ENCODE measurements at places on chromosomes 4 and X. TPM values are rescaled to one million over a fixed set of nuclear protein-coding genes. Genes with fewer than 3 reads are reported as not detected.

AFAP1 gene
- 32.1 TPM for total RNA-seq

GPAT3 gene
- 7.8 TPM for total RNA-seq

CPZ gene
- total RNA-seq, result 3.0 TPM

FGFBP2 gene
- total RNA-seq, result not detected

UGT2B15 gene
- not detected for total RNA-seq

DTHD1 gene
- 1.1 TPM for total RNA-seq

GABRQ gene
- not detected for total RNA-seq

TMEM154 gene
- 1.3 TPM for total RNA-seq

DNA sequence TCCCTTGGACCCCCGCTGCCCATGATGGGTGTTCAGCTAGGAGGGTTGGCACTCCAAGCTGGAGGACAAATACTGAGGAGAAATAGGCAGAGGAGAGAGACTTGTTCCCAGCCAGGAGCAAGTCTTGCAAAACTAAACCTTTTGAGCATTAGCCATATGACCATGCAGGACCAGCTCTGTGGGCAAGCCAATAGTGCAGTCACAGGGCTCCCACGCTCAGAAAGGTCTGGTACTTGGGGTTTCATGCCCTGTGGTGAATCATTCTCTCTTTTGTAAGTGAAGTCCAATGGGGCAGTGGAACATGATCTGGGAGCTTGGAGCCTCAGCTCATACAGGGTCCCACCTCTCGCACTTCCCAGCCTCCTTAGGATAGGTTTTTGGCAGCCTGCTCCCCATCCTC, 300.9 kb downstream of the BCOR start:
- DNase-seq, result no peak

DNA sequence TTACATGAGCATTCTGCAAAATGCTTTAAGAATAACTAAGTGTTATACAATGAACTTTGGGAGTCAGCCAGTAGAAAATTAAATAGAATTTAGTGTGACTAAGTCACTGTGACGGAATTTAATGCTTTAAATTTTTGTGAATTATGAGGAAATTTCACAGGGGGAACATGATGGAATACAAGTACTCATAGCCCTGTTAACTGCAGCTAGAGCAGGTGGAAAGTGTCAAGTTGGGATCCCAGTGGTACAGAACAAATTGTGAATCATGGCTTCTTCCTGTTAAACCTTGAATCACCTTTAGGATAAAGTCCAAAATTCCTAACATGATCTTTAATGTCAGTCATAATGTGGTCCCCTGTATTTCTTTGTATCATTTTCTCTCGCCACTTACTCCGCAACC, 212.2 kb upstream of the CENPE start:
- DNase-seq, result no peak

DNA sequence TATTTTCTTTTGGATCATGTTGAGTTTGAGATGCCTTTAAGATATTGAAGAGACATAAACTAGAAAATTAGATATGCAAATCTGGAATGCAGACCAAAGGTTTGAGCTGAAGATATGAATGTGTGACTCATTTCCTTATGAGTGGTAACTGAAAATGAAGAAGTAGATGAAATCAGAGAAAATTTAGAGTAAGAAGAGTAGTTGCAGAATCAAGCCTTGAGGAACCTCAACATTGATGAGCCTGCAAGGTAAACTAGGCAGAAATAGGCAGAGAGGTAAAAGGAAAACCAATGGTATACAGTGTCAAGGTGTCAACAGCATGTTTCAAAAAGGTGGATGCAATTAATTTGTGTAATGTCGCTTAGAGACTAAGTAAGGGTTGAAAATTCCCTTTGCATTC, 142.8 kb downstream of the MOSPD2 start:
- DNase-seq, result no peak

GRCh38 chr4:7398104-7398423, 36.7 kb downstream of the PSAPL1 start:
- no peak for DNase-seq

GRCh38 chr4:26060286-26060685, 146.3 kb downstream of the SMIM20 start:
- no peak for DNase-seq

DNA sequence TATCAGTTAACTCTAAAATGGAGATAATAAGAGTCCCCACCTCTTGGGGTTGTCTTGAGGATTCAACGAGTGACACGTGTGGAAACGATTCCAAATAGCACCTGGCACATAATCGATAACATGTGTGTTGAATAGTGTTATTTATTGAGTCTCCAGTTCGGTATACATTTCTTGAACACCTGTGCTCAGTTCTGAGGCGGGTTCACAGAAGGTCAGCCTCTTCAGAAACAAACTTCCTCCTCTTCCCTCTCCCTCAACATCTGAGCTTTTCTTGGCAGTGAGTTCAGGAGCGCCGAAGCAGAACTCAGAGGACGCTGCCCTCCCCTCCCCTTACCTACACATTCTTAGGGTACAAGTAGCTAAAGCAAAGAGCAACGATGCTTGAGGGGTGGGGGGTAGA, 934 bp downstream of the PDHA1 start:
- DNase-seq, result no peak

GRCh38 chrX:19887911-19888879, 795 bp upstream of the SH3KBP1 start:
- no peak for DNase-seq

DNA sequence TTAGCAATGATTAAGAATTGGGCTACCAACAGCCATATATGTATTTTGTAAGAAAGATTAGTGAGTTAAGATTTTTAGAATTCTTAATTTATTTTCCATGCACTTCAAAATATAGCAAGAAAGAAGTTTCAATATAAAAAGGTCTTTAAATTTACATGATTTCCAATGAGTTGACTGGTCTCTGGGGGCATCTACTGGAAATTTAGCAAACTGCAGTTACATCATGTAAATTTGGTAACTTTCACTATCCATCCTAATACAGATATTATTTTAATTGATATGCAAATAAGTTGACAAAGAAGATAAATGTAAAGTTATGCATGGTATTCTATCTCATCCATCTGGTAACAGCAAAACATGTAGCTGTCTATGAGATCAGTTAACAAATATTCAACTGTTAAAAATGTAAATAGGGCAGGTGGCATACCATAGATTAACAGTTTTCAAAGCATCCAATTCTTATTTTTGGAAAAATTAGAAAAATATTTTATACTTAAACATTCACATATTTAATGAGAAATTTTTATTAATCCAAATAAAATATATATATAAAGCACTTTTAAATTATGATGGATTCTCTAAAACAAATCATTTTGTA, 29.1 kb downstream of the TTC29 start:
- no peak for DNase-seq

DNA sequence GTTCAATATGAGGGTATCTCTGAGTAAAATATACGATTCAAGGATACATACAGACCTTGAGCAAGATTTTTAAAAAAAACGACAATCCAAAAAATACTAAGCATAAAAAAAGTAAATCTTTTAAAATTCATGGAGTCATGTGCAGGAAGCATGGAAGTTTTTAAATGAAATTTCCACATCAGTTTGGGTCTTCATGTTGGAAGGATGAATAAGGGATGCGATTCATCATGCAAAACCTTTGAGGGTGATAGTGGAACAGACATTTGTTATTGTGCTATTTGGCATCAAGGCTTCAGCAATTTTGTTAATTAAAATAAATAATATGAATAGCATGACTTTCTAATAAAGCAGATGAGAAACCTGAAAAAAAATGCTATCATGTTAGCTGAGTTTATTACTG, 815.0 kb upstream of the PCDH10 start:
- no peak for DNase-seq

DNA sequence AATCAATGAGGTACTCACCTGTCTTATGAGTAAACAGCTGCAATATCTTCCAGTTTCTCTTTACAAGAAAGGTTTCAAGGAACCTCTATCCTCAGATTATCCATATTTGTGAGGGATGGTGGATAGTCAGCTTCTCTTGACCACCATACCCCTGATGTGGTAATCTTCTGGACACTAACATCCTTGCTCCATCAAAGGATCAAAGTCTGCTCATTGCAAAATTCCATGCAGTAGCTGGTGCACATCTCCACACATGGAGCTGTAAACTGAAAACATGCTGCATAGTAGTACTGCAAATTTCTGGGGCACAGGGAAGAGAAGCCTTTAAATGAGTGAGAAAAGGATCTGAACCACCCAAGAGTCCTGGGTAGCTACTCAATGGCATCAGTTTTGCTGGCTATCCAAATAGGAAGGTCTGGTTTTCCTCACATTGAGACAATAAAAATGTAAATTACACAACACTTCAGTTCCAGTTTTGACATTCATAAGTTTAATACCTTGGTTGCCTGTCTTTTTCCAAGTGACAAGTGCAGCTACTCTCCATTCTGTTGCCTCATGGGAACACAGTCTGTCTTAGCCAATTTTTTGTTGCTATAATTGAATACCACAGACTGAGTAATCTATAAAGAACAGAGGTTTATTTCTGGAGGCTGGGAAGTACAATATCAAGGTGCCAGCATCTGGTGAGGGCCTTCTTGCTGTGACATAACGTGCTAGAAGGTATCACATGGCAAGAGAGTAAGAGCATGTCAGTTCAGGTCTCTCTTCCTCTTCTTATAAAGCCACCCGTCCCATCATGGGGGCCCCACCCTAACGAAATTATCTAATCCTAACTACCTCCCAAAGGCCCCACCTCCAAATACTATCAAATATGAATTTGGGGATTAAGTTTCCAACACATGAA, 34.4 kb upstream of the ARHGEF6 start:
- DNase-seq, result no peak

Measured in thoracic aorta (tissue), 2 donors.